ENCODE measurements at places on chromosomes 1 and 21.

- no peak for DNase-seq
Observed at GRCh38 chr1:234322979-234323378, 50.3 kb upstream of the COA6 start.

GRCh38 chr1:224523676-224524075, 89.1 kb upstream of the WDR26 start:
- DNase-seq, result no peak

DNA sequence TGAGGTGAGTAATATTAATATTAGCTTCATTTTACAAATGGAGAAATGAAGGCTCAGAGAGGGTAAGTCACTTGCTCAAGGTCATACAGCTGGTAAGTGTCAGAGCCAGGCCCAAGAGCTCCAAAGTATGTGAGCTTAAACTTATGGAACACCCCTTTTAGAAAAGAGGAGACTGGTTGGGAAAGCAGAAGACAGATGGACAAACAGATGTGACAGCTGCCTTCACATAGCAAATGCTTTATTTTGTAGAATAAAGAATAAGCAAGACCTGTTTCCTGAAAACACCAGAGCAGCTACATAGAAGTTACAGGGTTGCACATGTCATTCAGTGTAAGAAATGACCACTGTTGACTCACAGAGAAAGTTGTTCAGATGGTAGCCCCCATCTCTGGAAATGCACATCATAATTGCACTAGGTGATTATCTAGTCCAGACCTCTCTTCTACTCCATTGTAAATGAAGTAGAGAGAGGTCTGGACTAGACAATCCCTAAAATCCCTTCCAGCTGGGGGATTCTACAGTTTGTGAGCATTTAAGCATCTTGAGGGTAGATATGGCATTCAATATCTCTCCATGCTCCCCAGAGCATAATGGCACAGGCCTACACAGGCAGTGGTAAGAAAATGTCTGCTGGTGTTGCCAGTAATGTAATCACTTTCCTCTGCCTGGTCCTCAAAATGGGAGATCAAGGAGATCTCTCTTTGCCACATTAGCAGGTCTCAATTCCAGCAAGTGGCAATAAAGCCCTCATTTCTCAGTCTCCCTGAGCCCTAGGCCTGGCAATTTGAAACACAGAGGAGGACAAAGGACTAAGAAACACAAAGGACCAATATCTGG, 188.2 kb upstream of the FGGY start:
- no peak for DNase-seq

GRCh38 chr21:41500931-41501381, 7.0 kb downstream of the TMPRSS2 start:
- no peak for DNase-seq

DNA sequence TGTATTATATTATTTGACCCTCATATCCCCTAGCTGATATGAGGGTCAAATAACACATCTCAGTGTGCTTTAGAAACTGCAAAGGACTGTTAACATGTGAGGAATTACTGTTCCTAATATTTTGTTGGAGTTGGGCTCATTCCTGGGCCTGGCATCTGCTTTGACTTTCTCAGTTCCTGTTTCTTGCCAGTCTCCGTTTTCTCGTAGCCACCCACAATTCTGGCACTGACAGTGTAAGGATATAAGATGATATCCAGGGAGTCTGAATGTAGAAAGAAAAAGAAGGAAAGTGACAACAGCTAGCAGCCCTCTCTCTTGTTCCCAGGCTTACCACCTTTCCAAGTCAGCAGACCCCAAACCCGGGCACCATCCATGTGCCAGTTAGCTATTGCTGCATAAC, 54.4 kb upstream of the SCMH1 start:
- no peak for DNase-seq

DNA sequence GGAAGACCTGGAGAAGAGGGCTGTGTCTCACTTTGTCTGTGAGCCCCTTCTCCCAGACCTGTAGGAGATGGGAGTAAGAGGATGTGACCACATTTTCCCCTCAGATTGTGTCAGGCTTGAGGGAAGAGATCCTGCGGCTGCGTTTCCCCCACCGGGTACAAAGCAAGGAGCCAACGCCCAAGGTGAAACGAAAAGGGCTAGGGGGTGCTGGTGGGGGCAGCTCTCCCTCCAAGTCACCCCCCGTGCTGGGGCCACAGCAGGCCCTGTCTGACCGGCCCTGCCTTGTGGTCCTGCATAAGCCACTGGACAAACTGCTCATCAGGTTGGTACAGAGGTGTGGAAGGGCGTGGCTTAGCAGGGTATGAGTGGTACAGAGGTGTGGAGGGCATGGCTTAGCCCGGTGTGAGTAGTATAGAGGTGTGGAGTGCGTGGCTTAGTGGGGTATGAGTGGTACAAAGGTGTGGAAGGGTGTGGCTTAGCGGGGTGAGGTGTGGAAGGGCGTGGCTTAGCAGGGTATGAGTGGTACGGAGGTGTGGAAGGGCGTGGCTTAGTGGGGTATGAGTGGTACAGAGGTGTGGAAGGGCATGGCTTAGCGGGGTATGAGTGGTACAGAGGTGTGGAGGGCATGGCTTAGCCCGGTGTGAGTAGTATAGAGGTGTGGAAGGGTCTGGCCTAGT, 30.6 kb downstream of the HYI start:
- no peak for DNase-seq

DNA sequence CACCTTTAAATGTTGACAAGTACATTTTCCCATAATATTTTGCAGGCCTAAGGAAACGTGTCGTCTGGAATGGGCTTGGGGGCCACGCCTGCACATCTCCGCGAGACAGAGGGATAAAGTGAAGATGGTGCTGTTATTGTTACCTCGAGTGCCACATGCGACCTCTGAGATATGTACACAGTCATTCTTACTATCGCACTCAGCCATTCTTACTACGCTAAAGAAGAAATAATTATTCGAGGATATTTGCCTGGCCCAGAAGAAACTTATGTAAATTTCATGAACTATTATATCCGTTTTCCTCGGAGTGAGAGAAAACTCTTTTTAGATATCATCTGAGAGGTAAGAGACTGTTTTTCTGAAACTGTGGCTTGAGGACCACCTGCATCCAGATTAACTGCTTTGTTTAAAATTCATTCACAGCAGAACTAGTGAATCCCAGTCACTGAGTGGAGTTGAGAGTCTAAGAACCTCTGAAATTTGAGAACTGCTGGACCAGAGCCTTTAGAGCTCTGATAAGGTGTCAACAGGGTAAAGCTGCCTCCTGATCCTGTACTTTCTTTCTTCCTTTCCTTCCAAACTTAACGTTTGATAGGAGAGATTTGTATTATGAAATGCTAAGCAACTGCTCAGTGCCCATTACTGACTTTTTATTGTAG, 811 bp downstream of the EXO1 start:
- DNase-seq, result no peak

DNA sequence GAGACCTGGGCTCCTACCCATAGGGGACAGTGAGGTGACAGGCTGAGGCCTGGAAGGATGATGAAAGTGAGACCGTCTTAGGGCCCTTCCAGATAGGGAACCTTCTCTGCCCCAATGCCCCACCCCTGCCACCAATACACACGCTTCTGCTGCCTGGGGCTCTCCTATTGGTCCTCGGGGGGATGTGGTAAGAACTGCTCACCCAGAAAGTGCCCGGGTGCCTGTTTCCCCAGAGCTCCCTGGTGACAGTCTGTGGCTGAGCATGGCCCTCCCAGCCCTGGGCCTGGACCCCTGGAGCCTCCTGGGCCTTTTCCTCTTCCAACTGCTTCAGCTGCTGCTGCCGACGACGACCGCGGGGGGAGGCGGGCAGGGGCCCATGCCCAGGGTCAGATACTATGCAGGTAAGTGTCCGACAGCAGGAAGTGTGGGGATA, 948 bp downstream of the SEMA4A start:
- no peak for DNase-seq

- DNase-seq, result no peak
Observed at GRCh38 chr1:53755874-53756273, 16.9 kb upstream of the GLIS1 start.

GRCh38 chr1:29208442-29208841, 22.3 kb downstream of the MECR start:
- DNase-seq, result no peak

- no peak for DNase-seq
Observed at GRCh38 chr1:3626025-3626424, 1.2 kb downstream of the TPRG1L start.

GRCh38 chr1:171645553-171646248, 6.8 kb downstream of the MYOC start:
- DNase-seq, result no peak

DNA sequence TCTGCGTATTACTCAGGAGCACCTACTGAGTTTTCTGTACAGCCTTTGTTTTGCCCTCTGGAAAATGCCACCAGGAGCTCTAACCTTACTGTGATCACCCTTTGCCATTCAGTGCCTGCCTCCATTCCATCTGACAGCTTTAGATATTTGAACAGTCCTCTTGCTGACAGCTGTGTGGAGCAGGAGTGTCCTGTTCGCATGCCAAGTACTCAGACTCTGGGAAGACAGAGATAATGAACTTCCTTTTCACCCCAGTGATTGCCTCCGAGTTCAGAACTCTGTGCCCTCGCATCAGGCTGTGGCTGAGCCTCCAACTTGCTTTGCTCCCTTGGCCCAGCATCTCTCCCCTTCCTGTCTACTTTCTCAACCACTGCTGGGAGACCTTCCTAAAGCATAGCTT, 74.0 kb downstream of the CACNA1E start:
- no peak for DNase-seq

- no peak for DNase-seq
Observed at GRCh38 chr21:28738882-28739281, 253.8 kb downstream of the LTN1 start.

- no peak for DNase-seq
Observed at GRCh38 chr1:243291292-243291691, 35.5 kb downstream of the SDCCAG8 start.

DNA sequence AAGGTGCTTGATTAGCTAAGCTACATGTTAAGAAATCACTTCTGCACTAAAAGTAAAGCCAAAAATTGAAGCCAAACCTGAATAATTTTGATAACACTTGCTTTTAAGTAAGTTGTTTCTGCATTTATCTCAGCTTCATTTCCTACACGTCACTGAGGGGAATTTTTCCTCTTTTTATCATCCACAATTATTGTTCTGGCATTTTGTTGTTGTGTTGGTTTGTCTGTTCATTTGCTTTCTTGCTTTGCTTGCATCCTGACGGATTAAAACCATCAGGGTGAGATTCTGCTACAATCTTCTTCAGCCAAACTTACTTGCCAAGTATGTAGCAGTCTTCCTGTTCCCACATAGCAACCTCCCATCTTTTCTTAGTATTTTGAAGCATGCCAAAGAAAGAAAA, 18.0 kb upstream of the EEIG2 start:
- no peak for DNase-seq

GRCh38 chr1:8794605-8795004, 22.8 kb downstream of the RERE start:
- no peak for DNase-seq

GRCh38 chr1:229940684-229941083, 126.4 kb upstream of the GALNT2 start:
- no peak for DNase-seq

- DNase-seq, result no peak
Observed at GRCh38 chr1:53738205-53739108, 507 bp downstream of the GLIS1 start.

DNA sequence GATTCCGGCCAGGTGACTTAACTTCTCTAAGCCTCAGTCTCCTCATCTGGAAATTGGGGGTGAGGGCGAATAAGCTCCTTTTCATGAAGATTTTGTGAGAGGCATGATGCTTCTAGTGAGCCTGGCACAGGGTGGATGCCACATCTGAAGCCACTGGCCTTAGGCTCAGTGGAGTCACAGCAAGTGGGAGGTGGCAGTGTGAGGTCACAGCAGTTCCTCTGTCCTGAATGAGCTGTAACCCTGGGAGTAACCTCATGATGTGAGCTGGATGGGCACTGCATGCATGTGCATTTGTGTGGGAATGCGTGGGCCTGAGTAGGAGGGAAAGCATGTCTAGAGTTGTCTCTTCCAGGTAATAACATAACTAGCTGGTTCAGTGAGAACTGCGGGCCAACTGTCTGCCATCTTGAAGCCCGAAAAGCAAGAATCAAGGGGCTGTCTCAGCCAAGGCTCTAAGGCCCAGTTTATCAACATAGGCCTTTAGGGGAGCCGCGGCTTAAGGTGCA, 27.0 kb upstream of the HTR1D start:
- DNase-seq, result no peak

GRCh38 chr1:115456441-115456961, 118.5 kb upstream of the NGF start:
- no peak for DNase-seq

- no peak for DNase-seq
Observed at GRCh38 chr21:29176471-29177120, 46.2 kb downstream of the MAP3K7CL start.

DNA sequence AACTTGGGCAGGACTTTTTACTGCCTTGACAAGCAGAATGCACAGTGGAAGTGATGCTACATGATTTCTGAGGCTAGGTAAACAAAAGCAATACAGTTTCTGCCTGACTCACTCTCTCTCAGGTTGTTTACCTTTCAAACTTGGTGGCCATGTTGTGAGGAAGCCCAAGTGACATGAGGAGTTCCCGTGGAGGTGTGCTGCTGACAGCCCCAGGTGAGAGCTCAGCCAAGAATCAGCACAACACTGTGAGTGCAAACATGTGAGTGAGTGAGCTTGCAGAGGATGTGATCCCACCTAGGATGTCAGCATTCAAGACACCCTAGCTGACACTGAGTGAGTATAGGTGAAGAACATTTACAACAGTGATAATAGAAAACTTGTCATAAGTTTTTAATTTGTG, 71.1 kb upstream of the IFNAR2 start:
- no peak for DNase-seq

GRCh38 chr1:219582865-219583264, 30.0 kb downstream of the ZC3H11B start:
- DNase-seq, result no peak

- no peak for DNase-seq
Observed at GRCh38 chr1:16151196-16151994, 4.5 kb downstream of the EPHA2 start.

DNA sequence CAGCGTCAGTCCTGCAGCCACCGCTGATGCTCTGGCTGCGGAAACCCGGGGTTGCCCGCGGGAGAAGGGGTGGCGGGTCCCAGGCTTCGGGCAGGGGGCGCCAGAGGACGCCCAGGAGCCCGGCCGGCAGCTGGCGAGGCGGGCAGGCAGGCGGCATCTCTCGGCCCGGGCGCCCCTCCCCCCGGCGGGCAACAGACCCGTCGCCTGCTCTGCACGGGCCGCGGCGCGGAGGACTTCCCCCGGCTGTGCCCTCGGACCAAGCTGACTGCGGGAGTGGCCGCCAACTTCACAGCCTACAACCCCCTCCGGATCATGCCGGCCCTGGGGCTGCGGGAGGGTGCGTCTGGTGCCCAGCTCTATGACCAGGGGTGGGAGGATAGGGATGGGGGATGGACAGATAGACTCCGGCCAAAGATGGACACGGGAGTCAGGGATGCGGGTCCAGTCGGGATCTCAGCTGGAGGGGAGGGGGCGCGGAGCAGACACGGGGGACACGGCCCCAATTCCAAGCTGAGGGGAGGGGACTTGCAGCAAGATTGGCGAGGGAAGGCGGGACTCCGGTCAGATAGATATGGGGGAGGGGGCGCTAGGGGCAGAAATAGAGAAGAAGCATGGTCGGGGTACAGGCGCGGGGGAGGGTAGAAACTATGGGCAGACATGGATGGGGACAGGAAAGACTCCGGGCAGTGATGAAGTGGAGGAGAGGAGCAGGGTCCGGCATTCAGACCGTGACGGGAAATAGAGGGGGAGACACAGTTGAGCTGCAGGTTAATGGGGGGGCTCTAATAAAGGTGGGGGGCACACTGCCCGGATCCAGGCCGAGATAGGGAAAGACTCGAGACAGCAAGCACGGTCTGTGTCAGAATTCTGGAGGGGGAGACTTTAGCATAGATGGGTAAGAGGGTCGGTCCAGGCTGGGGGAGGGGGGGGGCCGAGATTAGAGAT, 1.1 kb downstream of the ADGRB2 start:
- DNase-seq, result peak; percentile 39

- DNase-seq, result no peak
Observed at GRCh38 chr1:20358761-20359263, 68.1 kb downstream of the VWA5B1 start.

All from amniotic stem cell (primary cell).